ENCODE measurements at places on chromosomes 6 and 20.

- no peak for DNase-seq
These were observed 22.7 kb upstream of the MLN start for GRCh38 chr6:33826537-33826936.

DNA sequence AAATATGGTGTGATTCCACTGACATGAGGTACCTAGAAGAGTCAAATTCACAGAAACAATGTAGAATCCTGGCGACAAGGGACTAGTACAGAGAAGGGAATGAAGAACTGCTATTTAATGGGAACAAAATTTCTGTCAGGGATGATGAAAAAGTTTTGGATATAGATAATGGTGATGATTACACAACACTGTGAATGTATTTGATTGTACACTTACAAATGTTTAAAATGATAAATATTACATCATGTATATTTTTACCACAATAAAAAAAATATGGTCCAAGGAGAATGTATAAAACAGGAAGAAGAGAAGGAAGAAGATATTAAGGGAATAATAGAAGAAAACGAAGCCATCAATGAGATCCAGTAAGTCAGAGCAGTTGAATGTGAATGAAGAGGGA is 8.4 kb upstream of the E2F3 start:
- no peak for DNase-seq

- no peak for DNase-seq
These were observed 141.1 kb downstream of the BMP5 start for GRCh38 chr6:55734256-55734655.

- peak; percentile 57 for DNase-seq
These were observed 815.5 kb upstream of the SLC35B3 start for GRCh38 chr6:9250852-9251251.

- no peak for DNase-seq
These were observed 10.5 kb downstream of the PIGT start for GRCh38 chr20:45426320-45427016.

- DNase-seq: no peak
These were observed 1.9 kb downstream of the PNRC1 start for GRCh38 chr6:89082486-89082891.

DNA sequence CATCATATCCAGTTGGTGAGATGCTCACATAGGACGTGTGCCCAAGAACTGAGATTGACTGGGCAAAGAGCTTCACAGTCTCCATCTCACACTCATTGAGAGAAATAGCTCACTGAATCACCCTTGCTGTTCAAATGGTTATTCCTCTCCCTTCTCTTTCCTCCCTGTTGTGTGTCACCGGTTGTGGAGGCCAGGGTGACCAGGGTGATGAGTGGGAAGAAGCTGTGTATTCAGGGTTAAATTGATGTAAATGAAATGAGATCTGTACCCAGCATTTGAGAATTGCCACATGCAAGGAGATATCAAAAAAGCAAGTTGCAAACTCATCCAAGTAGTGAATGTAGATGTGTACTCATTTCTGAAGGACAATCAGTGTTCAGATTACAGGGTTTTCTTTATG is 36.6 kb upstream of the VAPB start:
- DNase-seq: no peak

DNA sequence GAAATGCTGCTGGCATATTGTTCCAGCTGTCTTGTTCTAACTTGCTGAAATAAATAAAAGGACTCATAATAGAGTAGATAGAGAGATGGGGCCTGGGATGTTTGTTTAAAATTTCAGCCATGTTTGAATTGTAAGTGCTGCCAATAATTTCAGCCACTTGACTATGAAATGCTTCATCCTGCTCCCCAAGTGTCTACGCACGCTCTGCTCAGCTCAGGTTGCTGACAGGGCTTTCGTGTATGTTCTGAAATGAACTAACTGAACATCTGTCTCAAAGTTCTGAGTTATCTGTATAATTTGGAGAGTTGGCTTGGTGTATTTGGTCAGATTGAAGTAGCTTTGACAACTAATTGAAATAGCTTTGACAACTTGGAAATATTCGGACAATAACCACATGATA is 387.8 kb downstream of the BMP2 start:
- DNase-seq: no peak

- no peak for DNase-seq
These were observed 132.4 kb downstream of the BCAS1 start for GRCh38 chr20:53937929-53938367.

DNA sequence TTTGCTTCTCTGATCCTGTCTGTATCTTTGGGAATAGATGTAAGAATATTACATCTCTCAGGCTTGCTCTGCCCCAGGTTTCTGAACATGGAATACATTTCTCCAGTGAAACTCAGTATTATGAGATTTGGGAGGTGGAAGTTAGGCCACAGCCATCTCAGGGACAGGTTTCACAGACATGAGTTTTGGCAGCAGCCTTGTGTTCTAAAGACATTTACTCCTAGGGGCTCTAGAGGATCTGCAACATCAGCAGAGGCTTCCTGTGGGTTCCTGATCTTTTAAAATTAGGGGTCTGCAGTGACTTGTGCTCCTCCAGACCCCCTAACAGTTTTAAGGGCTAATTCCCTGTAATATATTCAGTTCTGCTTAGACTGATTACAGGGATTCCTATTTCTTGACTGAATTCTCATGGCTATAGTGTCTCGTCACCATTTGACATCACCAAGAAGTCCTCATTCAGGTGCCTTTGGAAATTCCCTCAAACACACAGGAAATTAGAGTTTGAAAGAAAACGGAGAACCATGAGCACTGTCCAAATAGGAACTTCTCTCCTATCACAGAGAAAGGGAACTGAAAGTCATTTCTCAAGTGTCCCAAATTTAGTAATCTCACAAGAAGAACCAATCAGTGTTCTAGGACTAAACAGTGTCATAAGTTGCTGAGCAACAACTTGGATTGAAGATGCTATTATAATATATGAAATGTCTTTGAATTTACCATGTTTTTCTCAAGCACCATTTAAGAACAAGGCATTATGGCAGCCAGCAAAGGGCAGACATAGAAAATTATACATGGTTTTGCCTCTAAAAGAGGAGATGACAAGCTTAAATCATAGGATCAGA is 2.5 kb upstream of the HLA-DRA start:
- DNase-seq: no peak

- DNase-seq: no peak
These were observed 17.2 kb upstream of the TMX4 start for GRCh38 chr20:8036771-8037170.

DNA sequence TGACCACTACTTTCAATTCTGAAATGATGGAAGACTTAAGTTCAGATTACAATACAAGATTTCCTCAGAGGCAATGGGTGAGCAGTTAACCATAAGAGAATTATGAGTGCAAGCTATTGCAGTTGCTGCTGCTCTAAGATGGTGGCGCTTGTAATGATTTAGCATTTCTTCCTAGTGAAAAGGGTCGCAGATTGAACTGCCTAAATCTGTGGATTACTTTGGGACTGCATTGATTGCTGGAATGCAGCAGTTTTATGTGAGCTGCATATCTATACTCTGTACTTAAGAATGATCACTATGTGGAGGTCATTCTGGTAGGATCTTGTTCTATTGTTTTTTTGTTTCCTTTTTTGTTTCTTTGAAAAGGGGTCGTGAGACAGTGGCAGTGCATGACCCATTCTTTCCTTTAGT is 5.3 kb downstream of the SCAF8 start:
- no peak for DNase-seq

DNA sequence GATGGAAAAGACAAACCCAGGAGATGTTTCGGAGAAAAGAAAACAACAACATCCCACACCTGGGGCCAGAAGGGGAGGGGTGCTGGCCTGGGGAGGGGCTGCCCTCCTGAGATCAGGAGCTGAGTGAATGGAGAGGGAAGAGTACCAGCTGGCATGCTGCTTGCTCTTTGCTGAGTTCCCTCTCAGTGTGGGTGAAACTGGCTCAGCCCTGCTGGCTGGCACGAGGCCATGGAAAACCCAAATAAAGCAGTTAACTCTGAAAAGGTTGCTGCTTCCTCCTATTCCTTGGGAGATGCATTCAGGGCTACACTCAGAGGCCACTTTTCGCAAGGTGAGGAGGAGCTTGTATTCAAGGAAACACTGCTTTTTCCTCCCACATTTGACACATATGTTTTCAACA is 8.0 kb upstream of the KCNK16 start:
- no peak for DNase-seq

DNA sequence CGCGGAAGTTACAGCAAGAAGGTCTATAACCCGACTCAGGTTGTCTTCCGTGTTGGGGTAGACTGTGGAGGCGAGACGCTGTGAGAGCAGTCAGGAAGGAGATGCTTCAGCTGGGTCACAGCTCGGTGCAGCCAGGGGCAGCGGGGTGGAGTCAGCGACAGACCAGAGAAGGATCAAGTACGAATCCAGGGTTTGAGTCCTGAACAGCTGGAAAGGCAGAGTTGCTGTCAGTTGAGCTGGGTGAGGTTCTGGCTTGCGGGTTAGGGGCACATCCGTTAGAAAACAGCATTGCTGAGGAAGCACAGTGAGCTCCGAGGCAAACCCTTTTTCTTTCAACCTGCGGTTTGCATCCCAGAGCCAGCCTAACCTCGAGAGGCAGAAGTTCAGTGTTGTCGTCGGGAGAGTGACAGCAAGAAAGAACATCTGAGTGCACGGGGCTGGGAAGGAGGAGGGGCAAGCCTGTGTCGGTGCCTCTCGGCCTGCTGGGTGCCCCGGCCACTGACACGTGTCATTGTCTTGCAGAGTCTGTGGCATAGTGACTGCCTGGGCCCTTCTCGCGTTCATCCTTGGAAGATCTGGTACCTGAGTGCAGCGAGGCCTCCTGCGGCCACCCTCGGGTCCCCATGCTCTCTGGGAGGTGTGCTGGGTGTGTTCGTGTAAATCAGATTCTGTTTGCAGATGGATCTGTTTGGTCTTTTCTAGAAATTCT is 20.0 kb downstream of the PNLDC1 start:
- no peak for DNase-seq

DNA sequence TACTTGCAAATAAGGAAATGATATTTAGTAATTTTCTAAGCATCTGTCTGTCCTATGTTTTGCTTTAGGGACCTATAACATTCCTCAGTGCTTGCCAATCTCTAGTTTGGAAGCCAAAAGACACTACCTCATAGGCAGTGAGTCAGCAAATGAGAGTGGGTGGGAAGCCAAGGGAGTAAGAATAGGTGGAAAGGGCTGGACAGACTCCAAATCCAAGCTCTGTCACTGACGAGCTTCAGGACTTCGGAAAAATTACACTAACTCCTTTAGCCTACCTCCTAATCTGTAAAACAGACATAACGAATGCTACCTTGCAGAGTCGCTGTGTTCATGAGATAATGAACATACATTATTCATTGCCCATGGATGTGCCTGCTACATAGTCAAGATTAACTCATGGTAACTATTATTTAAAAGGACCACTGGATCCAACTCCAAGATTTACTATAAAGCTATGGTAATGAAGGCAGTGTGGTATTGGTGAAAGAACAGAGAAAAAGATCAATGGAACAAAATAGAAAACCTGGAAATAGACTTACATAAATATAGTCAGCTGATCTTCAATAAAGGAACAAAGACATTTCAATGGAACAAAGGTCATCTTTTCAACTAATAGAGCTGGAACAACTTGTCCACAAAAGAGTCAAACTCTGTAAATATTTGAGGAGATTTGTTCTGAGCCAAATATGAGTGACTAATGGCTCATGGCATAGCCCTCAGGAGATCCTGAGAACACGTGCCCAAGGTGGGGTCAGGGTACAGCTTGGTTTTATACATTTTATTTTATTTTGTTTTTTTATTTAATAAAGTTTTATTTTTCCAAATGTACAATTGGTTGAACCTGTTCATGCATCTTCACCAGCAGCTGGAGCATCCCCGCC is 64.1 kb downstream of the FAM50B start:
- no peak for DNase-seq

DNA sequence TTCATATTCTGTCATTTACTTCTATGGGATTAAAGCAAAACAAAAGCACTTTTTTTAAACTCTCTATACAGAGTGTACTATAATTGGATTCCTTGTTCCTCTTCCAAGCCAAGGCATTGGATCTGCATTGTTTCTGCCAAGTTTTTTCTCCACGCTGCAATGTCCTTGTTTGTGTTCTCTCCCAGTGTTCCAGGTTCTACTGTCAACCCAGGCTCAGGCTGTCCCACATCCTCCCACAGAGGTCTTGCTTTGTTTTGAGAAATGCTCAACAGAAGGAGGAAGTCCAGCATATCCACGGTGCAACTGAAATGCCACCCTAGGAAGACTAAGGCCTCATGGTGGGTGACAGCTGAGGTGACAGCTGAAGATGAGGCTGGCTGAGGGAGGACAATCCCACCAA is 287.1 kb upstream of the PRDM1 start:
- no peak for DNase-seq

DNA sequence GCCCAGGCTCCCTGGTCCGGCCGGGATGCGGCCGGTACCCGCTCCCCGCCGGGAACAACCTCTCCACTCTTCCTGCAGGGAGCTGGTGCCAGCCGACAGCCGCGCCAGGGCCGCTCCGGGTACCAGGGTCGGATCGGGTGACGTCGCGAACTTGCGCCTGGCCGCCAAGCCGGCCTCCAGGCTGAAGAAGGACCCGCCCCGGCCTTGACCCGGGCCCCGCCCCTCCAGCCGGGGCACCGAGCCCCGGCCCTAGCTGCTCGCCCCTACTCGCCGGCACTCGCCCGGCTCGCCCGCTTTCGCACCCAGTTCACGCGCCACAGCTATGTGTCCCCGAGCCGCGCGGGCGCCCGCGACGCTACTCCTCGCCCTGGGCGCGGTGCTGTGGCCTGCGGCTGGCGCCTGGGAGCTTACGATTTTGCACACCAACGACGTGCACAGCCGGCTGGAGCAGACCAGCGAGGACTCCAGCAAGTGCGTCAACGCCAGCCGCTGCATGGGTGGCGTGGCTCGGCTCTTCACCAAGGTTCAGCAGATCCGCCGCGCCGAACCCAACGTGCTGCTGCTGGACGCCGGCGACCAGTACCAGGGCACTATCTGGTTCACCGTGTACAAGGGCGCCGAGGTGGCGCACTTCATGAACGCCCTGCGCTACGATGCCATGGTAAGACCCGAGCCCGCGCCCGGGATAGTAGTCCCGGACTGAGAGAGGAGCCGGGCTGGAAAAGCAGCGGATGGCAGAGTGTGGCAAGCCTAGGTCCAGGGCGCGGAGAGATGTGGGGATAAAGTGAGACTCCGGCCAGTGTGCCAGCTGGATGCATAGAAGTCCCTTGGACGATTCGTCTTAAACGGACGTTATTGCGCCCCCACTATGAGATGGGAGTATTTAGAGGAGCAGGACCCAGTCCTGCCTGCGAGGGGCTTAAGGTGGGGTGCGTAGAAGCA is at the start of gene NT5E:
NT5E (plus strand) TSS at position 266 of the 942 bp plus-strand sequence; CDS start at position 323, 57 bp downstream.
- DNase-seq: no peak

- no peak for DNase-seq
These were observed 173.3 kb downstream of the CENPW start for GRCh38 chr6:126513198-126513597.

DNA sequence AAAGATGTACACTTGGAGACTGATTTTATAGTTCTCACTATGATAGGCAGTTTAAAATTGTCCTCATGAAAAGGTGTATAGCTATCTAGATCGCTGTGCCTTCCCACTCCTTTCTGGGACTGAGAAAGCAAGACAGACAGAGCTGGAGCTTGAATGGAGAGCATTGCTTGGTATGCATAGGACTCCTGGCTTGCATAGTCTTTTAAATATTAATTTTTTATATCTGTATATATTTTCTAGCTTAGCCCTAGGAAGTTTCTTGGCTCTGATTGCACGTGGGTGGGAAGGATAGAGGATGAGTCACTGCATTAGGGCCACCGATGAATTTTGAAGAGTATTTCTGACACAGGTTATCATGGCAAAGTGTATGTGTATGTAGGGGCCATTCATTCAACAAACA is 150.0 kb upstream of the SPACA1 start:
- no peak for DNase-seq

All from iPS DF 6.9 (cell line).